Sigmoid colon (tissue), 7 donors: ENCODE measurements at places on chromosomes 2 and 18.

- no peak overlapping the region for H3K4me3 ChIP-seq
- H3K27me3 ChIP-seq: no peaks in the 10 kb centered on the region
- no peaks in the 10 kb centered on the region for H3K4me1 ChIP-seq
- no peak for DNase-seq
- no peak overlapping the region for H3K27ac ChIP-seq
Observed at GRCh38 chr2:178404368-178404767, 46.6 kb downstream of the PRKRA start.

DNA sequence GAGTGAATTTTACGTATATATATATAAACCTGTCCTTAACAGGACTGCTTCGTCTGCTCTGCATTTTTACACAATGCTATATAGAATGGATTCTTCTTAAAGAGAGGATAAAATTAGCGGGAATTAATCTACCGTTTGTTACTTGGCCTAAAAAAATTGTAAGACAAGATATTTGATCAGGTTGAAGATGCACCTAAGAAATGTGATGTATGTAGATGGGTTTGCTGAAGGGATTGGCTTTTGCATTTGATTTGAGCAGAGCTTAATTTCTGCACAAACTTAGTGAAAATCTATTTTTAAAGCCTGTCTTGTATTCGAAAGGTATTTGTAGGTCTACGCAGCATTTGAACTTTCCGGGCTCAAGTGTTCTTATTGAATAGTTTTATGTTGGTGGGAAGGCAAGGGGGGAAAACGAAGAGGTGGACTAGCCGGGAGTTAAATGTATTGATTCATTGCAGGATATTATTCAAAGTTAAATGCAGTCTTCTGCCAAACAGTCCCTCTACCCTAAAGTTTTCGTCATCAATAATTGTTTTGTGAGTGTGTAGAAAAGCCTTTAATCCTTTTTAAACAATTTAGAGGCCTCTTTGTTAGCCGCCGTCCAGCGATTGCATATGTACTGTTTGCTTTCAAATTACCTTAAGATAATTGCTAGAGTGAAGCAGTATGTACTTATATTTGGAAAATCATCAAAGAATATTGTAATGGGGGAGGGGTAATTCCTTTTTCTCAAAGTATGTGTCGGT, 1.2 kb downstream of the PPP1CB start:
- H3K4me3 ChIP-seq: peak overlapping the region; percentile 99
- no peaks in the 10 kb centered on the region for H3K27me3 ChIP-seq
- no peak for DNase-seq
- H3K27ac ChIP-seq: peak overlapping the region; percentile 100
- H3K4me1 ChIP-seq: peaks cover 50% of the 10 kb centered on the region

GRCh38 chr18:55152801-55153200, 193.5 kb upstream of the CCDC68 start:
- H3K27ac ChIP-seq: no peak overlapping the region
- no peaks in the 10 kb centered on the region for H3K4me1 ChIP-seq
- no peaks in the 10 kb centered on the region for H3K27me3 ChIP-seq

DNA sequence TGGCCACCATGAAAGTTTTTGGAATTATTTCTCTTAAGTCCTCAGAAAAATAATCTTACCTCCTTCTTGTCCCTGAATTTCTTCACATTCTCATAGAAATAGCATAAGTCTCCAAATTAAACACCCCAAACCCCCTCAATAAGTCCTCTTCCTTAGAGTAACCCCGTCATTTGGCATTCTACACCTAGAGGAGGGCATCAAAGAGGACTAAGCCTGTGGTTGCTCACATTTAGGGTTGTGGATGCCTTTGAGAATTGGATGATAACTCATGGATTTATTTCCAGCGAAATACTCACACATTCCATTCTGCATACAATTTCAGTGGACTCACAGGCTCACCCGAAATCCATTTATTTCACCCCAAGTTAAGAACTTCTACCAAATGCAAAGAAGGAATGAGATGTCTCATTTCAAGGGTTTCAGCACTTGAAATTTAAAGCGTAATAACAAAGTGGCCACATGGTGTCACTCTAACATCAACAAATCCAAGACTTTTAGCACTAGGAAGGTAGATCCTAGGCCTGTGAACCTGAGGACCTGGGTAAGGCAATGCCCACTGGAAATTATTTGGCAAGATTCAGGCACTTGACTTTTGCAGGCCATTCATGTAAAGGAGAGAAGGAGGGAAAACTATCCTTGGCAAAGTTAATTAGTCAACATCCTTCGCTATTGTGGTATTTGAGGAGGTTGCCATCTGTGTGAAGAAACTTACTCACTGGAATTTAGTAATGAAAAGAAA, 24.6 kb downstream of the DYTN start:
- H3K27me3 ChIP-seq: no peaks in the 10 kb centered on the region
- no peak overlapping the region for H3K4me3 ChIP-seq
- H3K36me3 ChIP-seq: no peaks in the 10 kb centered on the region
- DNase-seq: no peak

DNA sequence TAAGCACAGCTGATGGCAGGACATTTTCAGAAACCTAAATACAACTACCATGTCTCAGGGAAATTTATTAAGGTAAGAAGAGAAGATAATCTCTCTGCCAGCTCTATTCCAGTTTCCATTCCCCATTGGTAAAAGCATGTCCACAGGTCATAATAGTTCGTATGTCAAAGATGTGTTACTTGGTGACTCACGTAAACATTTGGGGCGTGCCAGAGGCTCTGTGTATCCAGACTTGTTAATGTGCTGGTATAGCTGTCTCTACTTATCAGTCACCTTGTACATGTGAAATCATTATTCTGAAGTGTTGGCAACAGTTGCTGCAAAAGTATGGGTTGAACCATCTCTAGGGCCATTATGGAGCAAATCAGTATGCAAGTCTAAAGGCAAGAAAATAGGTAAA, 1345.1 kb downstream of the SUCLG1 start:
- DNase-seq: no peak
- no peak overlapping the region for H3K27ac ChIP-seq
- no peak overlapping the region for H3K4me3 ChIP-seq
- H3K4me1 ChIP-seq: no peaks in the 10 kb centered on the region

- no peak overlapping the region for H3K27ac ChIP-seq
- no peaks in the 10 kb centered on the region for H3K36me3 ChIP-seq
- no peak for DNase-seq
- H3K4me1 ChIP-seq: peaks cover 28% of the 10 kb centered on the region
- no peaks in the 10 kb centered on the region for H3K27me3 ChIP-seq
Observed at GRCh38 chr2:134412639-134412999, 158.7 kb downstream of the MGAT5 start.

DNA sequence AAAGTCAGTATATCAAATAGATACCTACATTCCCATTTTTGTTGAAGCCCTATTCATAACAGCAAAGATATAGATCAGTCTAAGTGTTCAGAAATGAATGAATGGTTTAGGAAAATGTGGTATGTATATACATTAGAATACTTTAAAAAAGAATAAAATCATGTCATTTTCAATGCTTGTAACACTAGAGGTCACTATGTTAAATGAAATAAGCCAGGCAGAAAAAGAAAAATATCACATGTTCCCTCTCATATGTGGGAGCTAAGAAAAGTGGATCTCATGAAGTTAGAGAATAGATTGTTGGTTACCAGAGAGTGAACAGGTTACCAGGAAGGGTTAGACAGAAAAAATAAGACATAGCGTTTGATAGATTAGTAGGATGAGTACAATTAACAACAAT, 1111.0 kb upstream of the SLC39A10 start:
- no peaks in the 10 kb centered on the region for H3K36me3 ChIP-seq
- no peak overlapping the region for H3K27ac ChIP-seq
- no peaks in the 10 kb centered on the region for H3K27me3 ChIP-seq
- H3K4me1 ChIP-seq: no peaks in the 10 kb centered on the region
- no peak for DNase-seq
- H3K4me3 ChIP-seq: no peak overlapping the region

- H3K27me3 ChIP-seq: no peaks in the 10 kb centered on the region
- no peaks in the 10 kb centered on the region for H3K36me3 ChIP-seq
- no peak overlapping the region for H3K27ac ChIP-seq
- DNase-seq: no peak
Observed at GRCh38 chr2:64979744-64980143, 9.5 kb upstream of the SLC1A4 start.

GRCh38 chr2:9663008-9663879, 32.4 kb upstream of the YWHAQ start:
- H3K27ac ChIP-seq: no peak overlapping the region
- no peaks in the 10 kb centered on the region for H3K27me3 ChIP-seq
- H3K4me1 ChIP-seq: no peaks in the 10 kb centered on the region

DNA sequence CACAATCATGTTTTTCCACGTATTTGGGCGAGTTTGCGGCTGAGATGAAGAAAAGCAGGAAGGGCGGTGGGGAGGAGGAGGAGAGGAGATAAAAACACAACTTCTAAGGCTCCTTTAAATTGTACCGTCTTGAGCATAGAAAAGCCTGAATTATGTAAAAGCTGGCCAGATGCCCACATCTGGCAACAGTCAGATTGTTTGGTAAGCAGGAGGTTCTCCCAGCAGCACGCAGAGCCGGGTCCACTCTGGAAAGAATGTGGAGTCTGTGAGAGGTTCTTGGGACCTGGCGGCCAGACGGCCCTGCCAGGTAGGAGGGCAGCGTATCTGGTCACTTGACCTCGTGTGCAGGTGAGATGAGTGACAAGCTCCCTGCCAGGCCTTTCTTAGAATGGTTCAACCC, 215.3 kb upstream of the APCDD1 start:
- H3K27ac ChIP-seq: no peak overlapping the region
- H3K4me3 ChIP-seq: no peak overlapping the region
- H3K36me3 ChIP-seq: no peaks in the 10 kb centered on the region

DNA sequence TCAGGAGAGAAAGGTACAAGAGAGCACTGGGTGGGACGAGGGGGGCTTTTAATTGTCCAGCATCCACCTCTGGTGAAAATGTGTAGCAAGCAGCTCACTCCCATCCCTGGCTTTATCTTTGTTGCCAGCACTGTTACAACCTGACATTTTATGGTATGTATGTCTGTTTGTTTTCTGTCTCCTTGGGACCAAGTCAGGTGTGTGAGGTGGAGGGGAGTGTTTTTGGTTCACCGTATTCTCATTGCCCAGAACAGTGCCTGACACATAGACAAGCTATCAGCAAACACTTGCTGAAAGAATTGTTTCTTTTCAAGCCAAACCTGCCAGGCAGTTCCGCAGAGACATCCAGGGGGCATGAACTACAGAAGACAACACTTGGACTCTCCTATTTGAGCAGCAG, 24.7 kb downstream of the TGFA start:
- no peak for DNase-seq
- H3K4me1 ChIP-seq: peaks cover 12% of the 10 kb centered on the region
- no peak overlapping the region for H3K27ac ChIP-seq
- H3K27me3 ChIP-seq: no peaks in the 10 kb centered on the region

- no peak overlapping the region for H3K27ac ChIP-seq
- no peak for DNase-seq
- H3K27me3 ChIP-seq: no peaks in the 10 kb centered on the region
- H3K4me1 ChIP-seq: no peaks in the 10 kb centered on the region
- no peak overlapping the region for H3K4me3 ChIP-seq
Observed at GRCh38 chr2:145304501-145304900, 784.6 kb upstream of the ZEB2 start.

- H3K4me3 ChIP-seq: no peak overlapping the region
- H3K27ac ChIP-seq: no peak overlapping the region
- peaks cover 5% of the 10 kb centered on the region for H3K4me1 ChIP-seq
- no peaks in the 10 kb centered on the region for H3K27me3 ChIP-seq
Observed at GRCh38 chr2:121976926-121977325, 221.5 kb downstream of the TSN start.

DNA sequence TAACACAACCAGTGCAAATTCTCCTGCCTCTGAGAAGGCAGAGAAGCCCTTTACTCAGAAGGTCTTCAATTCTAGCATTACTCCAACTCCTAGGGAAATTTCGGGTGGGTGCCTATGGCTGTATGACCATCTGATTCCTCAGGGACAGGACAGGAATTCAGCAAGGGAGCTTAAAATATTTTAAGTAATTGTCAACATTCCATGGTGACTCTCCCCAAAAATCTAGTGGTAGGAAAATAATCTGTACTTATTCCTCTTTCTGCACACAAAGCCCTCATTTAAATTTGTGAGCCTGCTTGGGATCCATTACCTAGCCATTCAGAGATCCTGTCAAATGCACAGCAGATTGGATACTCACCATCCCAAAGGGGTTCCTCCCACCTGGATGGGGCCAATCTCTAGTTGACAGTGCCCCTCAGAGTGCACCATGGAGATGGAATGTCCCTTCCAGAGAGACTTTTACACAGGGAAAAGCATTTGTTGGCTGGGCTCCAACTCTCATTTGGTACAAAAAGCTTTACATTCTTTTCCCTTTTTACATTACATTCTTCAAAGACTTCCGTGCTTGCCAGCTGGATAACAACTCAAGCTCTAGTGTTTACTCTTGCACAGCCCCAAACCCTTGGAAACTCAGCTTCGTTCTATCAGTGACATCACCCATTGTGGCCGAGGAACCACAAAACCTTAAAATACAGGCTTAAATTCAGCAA, 3.1 kb upstream of the TMEM150A start:
- H3K4me1 ChIP-seq: peaks cover 48% of the 10 kb centered on the region
- no peak overlapping the region for H3K4me3 ChIP-seq
- peaks cover under 1% of the 10 kb centered on the region for H3K36me3 ChIP-seq
- H3K27me3 ChIP-seq: no peaks in the 10 kb centered on the region
- peak; percentile 55 for DNase-seq

DNA sequence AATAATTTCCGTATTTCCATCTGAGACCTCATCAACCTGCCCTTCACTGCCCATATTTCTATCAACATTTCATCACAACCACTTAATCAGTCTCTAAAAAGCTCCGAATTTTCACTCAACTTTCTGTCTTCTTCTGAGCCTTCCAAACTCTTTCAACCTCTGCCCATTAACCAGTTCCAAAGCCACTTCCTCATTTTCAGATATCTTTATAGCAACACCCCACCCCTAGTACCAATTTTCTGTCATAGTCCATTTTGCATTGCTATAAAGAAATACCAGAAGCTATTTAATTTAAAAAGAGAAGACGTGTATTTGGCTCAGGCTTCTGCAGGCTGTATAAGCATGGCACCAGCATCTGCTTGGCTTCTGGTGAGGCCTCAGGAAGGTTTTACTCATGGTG, 107.0 kb downstream of the PTGR3 start:
- DNase-seq: no peak
- H3K4me1 ChIP-seq: no peaks in the 10 kb centered on the region
- H3K4me3 ChIP-seq: no peak overlapping the region
- H3K27ac ChIP-seq: no peak overlapping the region
- H3K27me3 ChIP-seq: no peaks in the 10 kb centered on the region

DNA sequence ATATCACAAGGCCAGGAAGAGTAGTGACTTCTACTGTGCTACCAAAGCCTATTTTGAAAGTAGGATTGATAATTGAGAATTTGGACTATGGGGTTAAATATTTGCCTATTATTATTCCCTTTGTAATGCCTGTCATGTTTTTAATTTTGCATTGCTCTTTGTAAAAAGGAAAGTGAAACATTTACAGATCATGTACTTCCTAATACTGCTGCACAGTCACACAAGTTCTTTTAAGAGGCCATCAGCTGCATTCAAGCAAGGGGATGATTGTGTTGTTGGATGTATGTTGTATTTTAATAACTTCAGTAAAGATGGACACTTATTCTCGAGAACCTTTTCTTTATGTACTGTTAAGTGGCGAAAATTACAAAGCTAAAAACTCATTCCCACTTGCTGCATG, 70.1 kb downstream of the PLEKHA3 start:
- H3K27me3 ChIP-seq: no peaks in the 10 kb centered on the region
- H3K4me1 ChIP-seq: no peaks in the 10 kb centered on the region
- no peak overlapping the region for H3K4me3 ChIP-seq
- no peak overlapping the region for H3K27ac ChIP-seq
- H3K36me3 ChIP-seq: no peaks in the 10 kb centered on the region
